ENCODE measurements at places on chromosomes 4 and X. TPM values are rescaled to one million over a fixed set of nuclear protein-coding genes. Genes with fewer than 3 reads are reported as not detected.

DNA sequence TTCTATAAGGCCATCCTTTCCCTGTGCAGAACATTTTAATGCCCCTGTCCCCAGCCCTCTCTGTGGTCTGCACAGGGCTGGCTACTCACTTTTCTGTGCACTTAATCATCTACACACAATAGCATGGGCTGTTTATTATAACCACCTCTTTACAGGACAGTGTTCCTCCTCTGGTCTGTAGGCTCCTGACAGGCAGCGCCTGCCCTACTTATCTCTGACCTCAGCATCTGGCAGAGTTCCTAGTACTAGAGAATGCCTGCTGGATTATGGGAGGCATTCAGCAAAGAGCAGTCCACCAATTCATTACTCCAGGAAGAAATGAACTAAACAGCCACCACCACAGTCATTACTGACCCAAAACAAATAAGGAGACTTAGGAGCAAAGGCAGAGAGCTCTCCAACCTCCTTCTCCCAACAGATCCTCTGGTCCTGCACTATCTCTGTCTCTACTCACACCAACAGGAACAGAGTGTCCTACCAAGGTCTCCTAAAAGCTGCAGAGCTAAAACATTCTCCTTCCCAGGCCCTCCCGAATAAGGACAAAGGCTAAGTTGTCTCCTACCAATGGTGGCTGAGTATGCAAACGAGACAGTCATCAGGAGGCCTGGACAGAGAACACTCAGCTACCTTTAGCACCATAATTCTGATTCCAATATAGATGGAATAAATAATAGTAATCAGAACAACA lies 279.2 kb downstream of the QDPR start:
- DNase-seq: peak; percentile 46

GRCh38 chr4:144910723-144911122 lies 187.3 kb downstream of the ANAPC10 start:
- DNase-seq: no peak

DNA sequence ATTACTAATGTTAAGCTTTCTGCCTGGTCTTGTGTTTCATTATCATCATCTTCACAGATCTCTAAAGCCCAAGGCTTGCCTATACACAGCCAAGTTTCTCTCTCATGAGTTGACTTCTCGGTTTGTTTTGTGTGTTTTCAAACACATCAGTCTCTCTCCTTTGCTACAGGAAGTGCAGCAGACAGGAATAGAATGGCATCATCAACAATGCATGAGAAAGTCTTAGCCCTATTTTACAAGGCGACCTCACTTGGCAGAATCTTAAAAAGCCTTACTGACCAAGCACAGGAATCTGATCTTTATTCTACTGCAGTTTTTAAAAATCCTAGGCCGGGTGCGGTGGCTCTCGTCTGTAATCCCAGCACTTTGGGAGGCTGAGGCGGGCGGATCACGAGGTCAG lies 36.8 kb downstream of the CC2D2A start:
- no peak for DNase-seq

DNA sequence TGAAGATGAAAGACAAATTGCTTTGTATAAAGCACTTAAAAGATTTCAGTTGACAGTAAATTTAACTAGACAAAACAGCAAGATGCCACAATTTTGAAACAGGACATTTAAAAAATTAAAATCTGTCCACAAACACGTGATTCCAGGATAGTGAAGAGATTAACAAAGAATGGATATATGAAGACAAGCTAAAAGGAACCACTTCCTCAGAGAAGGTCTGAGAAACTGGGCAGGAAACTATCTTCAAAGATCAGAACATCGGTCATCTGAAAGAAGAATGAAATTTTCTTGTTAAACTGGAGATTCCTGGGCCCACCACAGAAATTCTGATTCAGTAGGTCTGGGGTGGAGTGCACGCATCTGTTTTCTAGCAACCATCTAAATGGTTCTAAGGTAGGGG lies 1.4 kb downstream of the RWDD4 start:
- no peak for DNase-seq

DNA sequence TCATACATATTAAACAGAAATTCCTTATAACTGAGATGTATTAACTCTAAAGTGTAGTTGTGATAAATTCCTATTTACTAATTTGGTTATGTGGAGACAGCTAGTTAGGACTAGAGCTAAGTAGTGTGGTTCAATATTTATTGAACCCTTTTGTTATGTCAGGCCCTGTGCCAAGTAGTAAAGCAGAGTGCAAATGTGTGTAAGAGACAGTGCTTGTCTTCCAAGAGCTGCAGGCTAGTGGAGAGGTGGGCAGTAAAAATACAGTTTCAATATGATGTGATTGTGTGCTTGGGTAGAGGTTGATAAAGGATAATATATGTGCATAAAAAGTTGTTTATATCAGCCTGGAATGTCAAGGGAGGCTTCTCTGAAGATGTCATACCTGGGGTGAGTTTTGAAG lies 80.0 kb downstream of the TBC1D19 start:
- no peak for DNase-seq

DNA sequence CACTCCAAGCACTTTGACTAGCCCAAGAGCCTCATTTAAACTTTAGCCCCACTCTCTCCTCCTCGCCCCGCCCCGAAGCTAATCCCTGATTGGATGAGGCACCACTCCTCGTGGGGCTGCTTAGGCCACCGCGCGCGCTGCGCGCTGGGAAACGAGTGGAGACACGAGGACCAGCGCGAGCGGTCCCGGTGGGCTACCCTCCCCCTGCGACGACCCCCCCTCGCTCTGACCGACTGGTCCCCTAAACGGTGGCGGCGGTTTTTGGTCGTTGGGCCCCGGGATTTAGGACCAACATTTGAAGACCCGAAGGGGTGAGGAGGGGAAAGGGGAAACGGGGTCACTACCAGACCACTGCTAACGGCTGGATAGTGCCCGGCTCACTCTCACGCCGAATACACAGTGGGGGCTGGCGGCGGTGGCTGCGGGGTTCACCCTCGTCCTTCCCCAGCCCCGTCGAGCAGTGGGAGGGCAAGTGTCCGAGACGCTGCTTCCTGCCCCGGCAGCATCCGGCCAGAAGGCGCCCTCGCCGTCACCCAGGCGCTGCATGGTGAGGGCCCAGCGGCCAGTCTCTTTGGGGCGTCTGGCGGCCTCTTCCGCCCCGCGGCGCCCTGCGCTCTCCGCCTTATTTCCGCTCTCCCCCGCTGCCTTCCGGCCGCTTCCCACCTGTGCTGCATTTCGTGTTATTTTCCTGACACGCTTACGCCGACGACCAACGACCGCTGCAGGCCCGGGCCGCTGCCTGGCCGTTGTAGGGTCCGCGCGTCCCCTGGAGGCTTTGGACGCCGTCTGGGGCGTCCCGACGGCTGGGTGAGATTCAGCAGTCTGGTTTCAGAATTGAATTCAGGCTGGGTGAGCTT lies at the start of gene RBM46:
Gene RBM46, plus strand, starts transcription at position 147 of the 857 bp plus-strand sequence. CDS start 15,481 bp downstream, outside the sequence.
- DNase-seq: no peak

GRCh38 chrX:116318672-116319071 lies 117.7 kb upstream of the SLC6A14 start:
- DNase-seq: no peak

GRCh38 chrX:15948318-15948660 lies 93.7 kb upstream of the AP1S2 start:
- no peak for DNase-seq

DNA sequence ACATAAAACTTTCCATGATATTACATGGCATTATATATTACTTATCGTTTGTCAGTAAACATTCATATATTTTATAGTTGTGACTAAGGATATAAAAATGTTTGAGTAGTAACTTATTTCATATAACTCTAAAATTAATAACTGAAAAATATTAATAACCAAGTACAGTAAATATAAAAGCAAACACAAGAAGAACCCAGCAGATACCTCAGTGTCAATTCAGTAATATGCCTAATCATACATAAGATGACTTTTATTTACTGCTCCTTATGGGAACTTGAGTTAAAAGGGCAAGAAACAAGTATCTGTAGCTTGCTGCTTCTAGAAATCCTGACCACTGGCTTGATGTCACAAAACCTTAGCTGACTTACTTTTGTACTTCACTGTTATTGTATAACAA lies 28.4 kb upstream of the MAPK10 start:
- DNase-seq: no peak

GRCh38 chr4:64564126-64564525 lies 154.9 kb upstream of the TECRL start:
- no peak for DNase-seq

DNA sequence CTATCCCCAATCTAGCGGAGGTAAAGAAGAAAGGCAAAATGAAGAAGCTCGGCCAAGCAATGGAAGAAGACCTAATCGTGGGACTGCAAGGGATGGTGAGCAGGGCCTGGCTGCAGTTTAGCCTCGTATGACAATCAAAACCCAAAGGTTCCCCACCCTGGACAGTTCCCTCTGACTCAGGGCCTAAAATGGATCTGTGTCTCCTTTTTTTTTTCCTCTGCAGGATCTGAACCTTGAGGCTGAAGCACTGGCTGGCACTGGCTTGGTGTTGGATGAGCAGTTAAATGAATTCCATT lies 986 bp downstream of the HDAC6 start:
- DNase-seq: no peak

DNA sequence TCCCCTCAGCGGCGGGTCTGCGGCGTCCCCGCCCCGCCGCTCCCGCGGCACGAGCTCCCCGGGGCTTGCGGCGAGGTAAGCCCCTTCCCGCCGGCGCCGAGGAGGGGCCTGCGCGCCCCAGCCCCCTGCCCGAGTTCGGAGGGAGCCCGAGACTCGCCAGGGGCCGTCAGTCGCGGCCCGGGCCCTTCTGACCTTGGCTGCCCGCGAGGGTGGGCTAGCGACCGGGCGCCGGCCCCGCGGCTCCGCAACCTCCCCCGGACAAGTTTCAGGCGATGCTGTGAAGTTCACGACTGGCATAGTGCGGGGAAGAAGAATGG lies 554 bp downstream of the CDKL5 start:
- no peak for DNase-seq

GRCh38 chrX:19172741-19173140 lies 50.5 kb upstream of the ADGRG2 start:
- DNase-seq: no peak

- no peak for DNase-seq
These were observed 4.6 kb upstream of the DCAF4L1 start for GRCh38 chr4:41976775-41977516.

GRCh38 chr4:68359508-68359907 lies 9.6 kb upstream of the YTHDC1 start:
- no peak for DNase-seq

DNA sequence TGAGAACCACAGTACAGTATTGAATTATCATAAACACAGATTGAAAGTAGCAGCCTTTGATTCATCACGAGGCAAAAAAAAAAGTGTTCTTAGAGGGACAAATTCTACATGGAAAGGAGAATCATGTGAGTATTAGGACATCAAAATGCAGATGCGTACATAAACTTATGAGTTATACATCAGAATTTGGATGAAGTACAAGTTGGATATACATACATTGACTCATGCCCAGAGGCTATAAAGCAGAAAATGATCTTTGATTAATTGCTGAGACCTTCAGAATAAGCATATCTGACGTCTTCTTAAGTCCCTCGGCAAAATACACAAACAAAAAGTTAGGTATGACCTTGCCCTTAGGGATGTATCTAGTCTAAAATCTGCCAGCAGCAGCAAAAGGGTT lies 206.4 kb downstream of the LDB2 start:
- DNase-seq: no peak

GRCh38 chr4:6175426-6175825 lies 24.9 kb downstream of the JAKMIP1 start:
- no peak for DNase-seq

GRCh38 chr4:172207258-172207657 lies 394.1 kb downstream of the GALNTL6 start:
- DNase-seq: no peak

DNA sequence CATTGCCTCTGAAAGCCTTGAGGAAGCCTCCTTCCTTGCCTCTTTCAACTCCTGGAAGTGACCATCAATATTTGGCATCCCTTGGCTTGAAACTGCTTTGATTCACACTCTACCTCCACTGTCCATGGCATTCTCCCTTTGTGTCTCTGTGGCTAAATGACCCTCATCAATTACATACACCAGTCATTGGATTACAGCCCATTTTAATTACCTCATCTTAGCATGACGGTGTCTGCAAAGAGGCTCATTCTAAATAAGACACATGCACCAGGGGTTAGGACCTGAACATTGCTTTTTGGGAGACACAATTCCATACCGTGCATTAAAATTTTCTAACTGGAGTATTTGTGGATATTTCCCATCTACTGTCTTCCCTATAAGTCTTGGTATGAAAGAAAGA lies 60.7 kb upstream of the FAM9A start:
- no peak for DNase-seq

DNA sequence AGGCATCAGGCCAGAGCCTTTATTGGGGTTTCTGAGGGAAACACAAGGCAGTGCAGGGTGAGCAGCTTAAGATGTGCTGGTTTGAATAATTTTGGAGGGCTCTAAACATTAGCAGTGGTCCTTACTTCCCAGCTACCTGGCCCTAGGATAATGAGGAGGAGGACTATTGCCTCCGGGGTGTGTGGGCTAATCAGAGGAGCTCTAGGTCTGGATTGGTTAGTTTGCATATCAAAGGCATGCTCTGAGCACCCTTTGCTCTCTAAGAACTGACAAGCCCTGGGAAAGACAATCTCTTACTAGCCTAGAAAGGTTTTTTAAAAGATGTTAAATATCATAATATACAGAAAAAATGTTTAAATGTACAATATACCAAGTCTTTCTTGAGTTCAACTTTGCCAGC lies 58.4 kb downstream of the RXFP1 start:
- no peak for DNase-seq

DNA sequence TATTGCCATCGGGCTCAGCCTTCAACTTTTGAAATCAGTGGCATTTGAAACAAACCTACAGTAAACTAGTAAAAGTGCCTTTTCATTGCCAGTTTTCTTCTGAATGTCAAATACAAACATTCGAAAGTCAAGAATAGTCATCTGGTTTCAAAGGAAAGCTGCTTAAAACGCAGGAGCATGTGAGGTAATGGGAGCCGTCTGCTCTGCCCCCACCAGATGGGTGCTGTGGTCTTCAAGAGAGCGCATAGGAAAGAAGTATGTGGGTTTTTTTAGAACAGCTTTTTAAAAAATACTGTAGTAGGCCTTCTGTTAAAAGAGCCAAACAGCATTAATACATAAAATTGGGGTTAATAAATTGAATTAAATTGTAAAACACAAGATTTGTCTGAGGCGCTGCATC lies 88.6 kb downstream of the STOX2 start:
- DNase-seq: no peak

GRCh38 chr4:108787724-108788123 lies 24.9 kb upstream of the ETNPPL start:
- DNase-seq: no peak

- DNase-seq: no peak
These were observed 205.7 kb upstream of the BCOR start for GRCh38 chrX:40303256-40304077.

- DNase-seq: no peak
These were observed 19.9 kb downstream of the NSD2 start for GRCh38 chr4:1890979-1891570.

The SMIM14 gene
- total RNA-seq: 36.3 TPM

The PAGE5 gene
- not detected for total RNA-seq

The DNAAF6 gene
- total RNA-seq: not detected

The PAGE1 gene
- total RNA-seq: not detected

The ADGRG4 gene
- 0.20 TPM for total RNA-seq

The EGF gene
- 1.6 TPM for total RNA-seq

The TMLHE gene
- total RNA-seq: 24.6 TPM

The FATE1 gene
- not detected for total RNA-seq

The GYPE gene
- total RNA-seq: 0.78 TPM

The MAGEA1 gene
- total RNA-seq: not detected

The MAGEA2B gene
- not detected for total RNA-seq

The PDE5A gene
- 32.6 TPM for total RNA-seq

All from tibial nerve (tissue), 4 donors.